ENCODE measurements at places on chromosomes 16 and 17.

- DNase-seq = no peak
Measured at GRCh38 chr16:51440131-51440889, 289.2 kb upstream of the SALL1 start.

- DNase-seq = no peak
Measured at GRCh38 chr16:11212798-11213196, 43.2 kb downstream of the SOCS1 start.

DNA sequence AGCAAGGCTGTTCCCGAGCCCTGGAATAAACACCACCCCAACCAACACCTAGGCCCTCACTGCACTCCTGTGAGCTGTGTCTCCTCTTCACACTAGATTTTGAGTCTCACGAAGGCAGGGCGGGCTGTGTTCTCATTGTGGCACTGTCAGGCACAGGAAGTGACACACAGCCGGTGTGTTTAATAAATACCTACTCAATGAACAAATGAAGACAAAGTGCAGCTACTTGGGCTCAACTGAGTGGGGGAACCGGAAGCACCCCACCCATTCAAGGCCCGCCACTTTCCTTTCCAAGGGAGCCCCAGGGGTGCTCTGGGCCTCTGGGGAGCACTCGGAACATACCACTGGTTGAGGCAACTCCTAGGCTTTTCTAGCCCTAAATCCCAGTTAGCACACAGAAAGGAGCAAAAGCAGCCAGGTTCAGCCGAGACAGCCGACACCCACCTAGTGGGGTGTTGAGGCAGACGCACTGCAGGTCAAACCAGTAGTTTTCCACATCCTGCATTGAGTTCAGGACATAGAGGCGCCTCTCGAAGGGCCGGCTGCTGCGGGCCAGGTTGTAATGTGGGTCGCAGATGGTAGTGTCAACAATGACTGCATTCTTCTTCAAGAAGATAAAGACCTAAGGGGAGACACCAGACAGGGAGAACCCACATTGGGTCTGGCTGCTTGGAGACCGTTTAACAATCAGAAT is 57.7 kb downstream of the GTF3C1 start:
- no peak for DNase-seq

DNA sequence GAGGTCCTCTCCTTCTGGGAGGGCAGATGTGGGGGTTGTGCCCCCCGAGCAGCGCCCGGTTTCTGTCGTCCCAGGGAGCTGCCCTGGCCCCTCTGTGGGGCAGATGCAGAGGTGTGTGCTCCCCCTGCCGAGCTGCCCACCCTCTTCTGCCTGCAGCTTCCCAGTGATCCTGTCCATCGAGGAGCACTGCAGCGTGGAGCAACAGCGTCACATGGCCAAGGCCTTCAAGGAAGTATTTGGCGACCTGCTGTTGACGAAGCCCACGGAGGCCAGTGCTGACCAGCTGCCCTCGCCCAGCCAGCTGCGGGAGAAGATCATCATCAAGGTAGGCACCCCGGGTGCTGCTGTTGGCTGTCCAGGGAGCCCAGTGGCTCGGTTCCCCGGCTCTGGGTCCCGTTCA is 110.8 kb downstream of the SDR42E1 start:
- DNase-seq = no peak
